Cardiac septum (tissue), 1 donor: ENCODE measurements at places on chromosomes 12 and 14. TPM values are rescaled to one million over a fixed set of nuclear protein-coding genes. Genes with fewer than 3 reads are reported as not detected.

Gene PRPH
- total RNA-seq, result 0.38 TPM

Gene VRTN
- total RNA-seq, result not detected

Gene FAM181A
- total RNA-seq, result not detected

Gene ESRRB
- 8.7 TPM for total RNA-seq

GRCh38 chr12:84929501-84929900, 16.9 kb upstream of the SLC6A15 start:
- no peak for DNase-seq

DNA sequence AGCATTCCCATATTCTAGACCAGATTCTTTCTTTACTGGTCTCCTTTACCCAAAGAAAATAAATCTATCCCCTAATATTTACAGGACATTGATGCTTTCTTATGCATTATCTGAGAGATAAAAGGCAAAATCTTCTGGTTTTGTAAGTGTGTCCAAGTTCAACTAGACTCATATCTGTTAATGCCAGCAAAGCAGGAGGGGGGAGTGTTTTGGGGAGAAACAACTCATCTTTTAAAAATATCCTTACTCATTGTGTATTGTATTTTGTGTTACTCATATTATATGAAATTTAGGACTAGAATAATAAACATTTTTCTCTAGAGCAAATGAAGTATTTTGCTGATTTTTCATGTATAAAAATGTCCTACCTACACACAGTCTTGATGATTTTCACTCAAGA, 54.8 kb downstream of the SAMD4A start:
- DNase-seq, result no peak

DNA sequence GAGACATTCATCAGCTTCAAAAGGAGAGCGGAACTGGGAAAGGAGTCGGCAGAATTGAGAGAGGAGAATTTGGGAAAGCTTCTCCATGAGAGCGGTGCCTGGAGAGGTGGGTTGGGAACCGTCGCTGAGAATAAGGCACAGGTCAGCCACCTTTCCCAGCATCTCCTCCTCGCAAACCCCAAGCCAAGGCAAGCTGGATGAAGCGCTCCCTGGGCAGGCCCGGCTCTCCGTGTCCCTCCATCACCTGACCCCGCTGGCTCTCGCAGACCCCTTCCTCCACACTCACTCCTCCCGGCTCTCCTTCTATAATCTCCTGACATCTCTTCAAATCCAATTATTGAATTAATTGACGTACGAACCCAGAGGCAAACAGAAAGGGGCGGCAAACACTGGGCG, 18.9 kb upstream of the ATP5MC2 start:
- DNase-seq, result no peak
